ENCODE measurements at places on chromosomes 12 and 14. TPM values are rescaled to one million over a fixed set of nuclear protein-coding genes. Genes with fewer than 3 reads are reported as not detected.

DNA sequence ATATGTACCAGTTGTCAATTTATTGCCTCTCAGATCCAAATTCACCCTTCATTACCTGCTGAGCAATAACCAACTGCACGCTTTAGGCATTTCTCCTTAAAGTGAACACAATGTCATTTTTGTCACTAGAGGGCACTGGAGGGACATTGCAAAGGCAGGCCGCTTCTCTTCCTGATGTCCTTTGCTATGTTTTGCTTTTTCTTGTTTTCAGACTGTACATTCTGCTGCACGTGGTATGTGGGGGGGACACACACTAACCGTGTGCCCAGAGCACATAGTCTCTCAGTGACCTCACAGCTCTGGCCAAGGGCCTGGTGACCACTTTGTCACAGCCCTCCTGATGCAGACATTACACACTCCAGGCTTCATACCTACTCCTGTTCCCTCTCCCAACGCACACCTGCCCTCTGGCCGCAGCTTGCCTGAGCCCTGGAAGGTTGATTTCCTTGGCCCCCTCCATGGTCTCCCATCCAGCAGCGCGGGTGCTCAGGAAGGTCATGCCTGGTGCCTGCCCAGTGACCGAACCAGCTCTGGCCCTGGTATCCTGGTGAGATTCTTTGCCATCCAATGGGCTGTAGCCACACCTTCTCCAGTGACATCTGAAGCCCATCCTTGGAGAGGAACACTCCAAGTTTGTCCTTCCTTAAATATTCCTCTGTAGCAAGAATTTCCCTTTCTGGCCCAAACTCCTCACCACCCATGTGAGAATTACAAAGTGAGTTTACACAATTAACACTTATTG lies 39.9 kb downstream of the MYO1H start:
- DNase-seq, result no peak

DNA sequence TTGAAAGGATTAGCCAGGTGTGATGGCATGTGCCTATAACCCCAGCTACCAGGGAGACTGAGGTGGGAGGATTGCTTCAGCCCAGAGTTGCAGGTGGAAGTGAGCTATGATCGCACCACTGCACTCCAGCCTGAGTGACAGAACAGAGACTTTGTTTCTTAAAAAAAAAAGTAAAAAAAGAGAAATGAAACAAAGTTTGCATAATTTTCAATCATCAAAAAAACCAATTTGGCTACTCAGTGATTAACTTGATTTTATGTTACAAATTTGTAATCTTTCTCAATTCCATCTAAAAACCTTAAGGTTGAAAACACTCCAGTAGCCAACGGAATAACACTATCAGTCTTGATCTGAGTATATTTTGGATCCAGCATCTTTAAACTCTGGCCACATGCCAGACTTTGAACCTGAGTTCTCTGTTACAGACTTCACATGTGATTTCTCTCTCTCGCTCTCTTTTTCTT lies 12.6 kb upstream of the DENND5B start:
- peak; percentile 14 for DNase-seq

DNA sequence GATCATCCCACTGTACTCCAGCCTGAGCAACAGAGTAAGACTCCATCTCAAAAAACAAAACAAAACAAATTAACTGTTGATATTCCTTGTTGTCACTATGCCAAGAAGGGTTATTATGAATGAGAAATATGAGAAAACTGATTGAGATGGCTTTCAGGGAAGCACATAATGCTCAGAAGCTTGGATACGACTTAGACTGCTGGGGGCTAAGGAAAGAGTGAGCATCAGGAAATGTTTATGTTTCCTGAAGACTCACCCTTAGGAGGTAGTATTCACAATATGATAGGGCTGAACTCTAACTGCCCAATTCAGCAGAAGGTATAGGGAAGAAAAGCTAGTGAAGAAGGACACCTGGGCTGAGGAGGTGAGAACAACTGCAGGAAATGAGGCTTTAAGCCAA lies 6.3 kb downstream of the STYK1 start:
- DNase-seq, result no peak

DNA sequence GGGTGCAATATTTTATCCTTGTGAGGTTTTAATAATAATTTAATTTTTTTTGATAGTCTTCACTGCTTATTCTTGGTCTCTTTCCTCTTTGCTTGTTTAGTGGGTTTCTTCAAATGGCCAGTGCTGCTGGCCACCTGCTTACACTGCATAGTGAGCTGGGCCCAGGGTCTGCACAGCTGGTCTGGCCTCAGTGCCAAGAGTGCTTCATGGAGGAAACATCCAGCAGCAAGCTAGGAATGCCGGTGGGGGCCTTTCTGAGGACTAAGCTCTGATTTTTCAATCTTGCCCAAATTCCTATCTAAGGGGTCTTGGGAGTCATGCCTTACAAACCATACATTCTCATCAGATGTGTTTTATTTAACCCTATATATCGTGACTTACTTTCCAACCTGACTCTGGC lies 13.3 kb upstream of the BDKRB2 start:
- DNase-seq, result no peak

- DNase-seq, result no peak
These were observed 244.0 kb downstream of the SLC25A21 start for GRCh38 chr14:36928432-36928831.

DNA sequence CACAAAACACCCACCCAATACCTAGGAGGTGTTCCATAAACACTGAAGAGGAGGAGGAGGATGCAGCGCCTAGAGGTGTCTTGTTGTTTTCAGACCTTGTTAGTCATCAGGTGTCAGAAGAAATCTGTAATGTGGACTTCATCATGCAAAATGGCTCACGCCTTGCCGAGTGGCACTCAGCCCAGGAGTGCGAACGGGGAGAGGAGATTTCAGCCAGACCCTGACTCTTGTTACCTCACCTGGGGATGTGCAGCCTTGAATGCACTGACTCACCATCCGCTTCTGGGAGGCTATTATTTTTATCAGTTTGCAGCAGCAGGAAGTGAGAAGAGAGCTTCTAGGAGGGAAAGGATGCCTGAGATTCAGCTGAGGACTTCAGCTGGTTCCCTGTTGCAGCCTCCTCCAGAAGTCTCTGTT lies 48.2 kb upstream of the PLXNC1 start:
- DNase-seq, result no peak

DNA sequence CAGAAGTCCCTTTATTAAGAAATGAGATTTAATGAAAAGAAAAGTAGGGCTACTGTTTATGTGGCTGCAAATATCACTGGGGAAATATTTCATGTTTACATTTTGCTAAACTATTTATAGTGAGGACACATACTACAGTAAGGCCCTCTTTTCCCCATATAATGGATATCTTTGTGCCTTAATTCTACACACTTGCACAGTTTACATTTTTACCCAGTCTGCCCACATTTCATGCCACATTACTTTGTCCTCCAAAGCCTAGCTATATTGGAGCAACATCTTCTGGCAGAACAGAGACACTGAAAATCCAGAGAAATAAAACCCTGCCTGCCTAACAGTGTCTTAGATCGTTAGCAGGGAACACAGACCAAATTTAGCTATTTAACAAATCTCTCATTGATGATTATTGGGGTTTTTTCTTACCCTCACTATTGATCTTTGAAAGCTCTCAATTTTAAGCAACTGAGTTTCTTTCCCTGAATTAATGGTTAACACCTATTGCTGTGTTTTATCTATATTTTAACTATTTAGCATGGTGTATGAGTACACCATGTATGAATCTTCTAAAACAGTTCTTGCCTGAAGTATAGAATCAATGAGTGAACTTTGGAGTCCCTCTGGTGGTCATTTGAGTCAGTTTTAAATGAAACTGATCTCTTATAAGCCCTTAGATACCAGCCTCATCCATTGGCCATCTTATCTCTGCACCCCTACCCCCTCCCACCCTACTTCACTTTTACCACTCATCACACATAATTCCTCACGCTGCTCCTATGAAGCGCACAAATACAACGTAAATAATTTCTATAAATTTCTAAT lies 170.2 kb downstream of the BCAT1 start:
- DNase-seq, result no peak

GRCh38 chr14:99677231-99678140 lies 6.6 kb upstream of the CYP46A1 start:
- DNase-seq, result no peak

DNA sequence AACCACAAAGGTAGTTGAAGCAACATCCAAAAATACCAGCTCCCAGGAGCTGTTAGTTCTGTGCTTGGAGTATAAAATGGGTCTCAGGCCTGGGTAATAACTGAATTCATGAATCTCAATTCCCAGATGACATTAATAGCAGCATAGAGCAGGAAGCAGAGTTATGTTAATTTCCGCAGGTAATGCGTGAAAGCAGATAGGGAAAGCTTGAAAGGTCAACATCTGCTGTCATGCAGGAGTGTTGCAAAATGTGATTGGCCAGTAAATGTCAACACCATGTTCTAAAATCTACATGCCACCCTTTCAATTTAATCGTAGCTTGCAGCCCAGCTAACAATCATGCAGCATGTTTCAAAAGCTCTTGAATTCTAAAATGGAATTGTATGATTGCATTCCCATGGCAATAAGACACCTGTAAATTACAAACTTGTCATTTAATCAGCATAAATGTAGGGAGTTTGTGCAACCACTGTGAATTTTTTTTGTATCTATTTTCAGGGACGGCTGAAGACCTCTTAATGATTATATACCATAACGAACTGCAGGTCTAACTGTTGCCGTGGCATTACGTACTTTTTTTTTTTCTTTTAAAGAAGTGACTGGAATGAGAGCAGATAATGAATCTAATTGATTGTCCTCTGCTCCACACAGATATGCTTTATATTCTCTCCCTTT lies 635.8 kb upstream of the FOXG1 start:
- DNase-seq, result no peak

- no peak for DNase-seq
These were observed 141.2 kb downstream of the SYNE2 start for GRCh38 chr14:63993992-63994391.

DNA sequence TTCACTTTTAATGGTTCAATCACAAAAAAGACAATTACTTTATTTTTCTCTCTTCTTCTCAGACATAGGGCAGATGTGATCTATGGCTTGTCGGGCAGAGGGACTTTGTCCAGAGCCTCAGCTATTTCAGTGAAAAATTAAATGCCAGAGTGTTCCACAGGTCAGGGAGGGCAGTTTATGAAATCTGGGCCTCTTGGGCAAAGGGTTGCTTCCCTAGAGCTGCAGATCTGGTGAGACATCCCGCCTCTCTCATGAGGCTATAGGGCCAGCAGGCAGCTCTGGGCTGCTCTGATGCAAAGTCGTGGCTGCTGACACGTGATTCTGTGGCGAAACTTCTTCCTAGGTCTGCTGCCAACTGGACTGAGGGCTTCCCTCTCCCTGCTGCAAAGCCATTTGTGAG lies 6.0 kb downstream of the CLMN start:
- DNase-seq, result peak; percentile 81

- DNase-seq, result no peak
These were observed 187.8 kb upstream of the ARHGAP5 start for GRCh38 chr14:31889297-31889696.

DNA sequence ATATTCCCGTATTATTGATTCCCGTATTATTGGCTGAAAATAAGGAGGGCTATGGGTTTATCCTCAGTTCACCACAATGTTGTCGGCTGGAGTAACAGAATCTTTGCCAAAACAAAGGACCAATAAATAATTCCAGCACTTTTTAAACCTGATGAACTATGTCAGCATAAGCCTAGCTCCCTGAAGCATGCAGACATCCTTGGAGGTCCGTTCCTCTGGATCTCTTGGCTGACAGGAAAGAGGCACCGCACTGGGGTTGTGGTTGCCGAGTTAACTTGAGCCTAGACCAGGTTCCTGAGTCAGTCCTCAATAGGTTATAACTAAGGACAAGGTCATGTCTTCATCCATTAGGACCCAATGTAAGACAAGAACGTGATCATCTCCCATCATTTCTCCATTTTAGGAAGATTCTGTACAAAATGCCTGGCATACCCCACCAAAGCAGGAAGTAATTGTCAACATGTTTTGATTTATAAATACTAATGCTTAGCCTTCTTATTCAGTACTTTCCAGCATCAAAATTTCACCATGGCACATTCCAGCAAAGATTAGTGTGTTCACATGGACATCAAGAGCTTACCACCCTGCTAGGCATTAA lies 36.6 kb downstream of the NID2 start:
- no peak for DNase-seq

DNA sequence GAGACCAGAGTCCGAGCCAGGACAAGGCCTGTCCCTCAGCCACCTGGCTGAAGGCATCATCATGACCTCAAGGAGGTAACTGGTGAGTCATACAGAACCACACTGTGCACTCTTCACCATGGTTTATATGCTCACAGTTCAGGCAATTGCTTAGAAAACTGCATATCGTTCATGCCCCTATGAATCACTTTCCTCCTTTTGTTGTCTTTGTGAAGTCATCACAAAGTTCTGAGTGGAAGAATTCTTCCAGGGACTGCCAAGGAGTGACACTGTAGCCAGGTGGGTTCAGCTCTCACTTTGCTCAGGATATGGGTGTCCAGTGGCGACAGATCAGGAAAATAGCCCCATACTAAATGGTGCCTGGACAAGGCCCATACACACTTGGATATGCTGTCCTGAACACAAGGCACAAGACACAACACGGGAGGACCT lies 92.5 kb downstream of the DPF3 start:
- DNase-seq, result no peak

- no peak for DNase-seq
These were observed 14.7 kb downstream of the IL26 start for GRCh38 chr12:68210875-68211274.

- no peak for DNase-seq
These were observed 9.4 kb upstream of the ABCC9 start for GRCh38 chr12:21950649-21951048.

- DNase-seq, result no peak
These were observed 36.6 kb downstream of the SFSWAP start for GRCh38 chr12:131747276-131748177.

GRCh38 chr14:101823511-101824120 lies 62.1 kb downstream of the PPP2R5C start:
- peak; percentile 40 for DNase-seq

DNA sequence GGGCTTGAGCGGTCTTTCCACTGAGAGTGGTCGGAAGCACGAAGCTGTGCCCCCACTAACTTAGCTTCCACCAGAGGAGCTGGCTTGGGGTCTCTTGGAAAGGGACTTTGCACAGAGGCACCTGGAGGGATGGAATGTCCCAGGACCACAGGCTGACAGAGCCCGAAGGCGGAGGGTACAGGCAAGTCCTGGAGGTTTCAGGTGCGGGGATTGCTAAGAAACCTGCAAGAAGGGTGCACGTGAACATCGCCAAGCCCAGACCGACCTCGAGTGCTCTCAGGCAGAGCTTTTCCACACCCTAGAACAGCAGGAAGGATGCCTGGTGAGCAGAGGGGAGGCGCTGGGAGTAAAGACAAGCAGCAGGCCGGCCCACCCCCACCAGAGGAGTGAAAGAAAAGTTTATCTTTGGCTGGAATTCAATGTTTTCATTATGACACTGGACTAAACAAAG lies 61.6 kb downstream of the SERPINA3 start:
- DNase-seq, result no peak

ACOT4 gene
- total RNA-seq, result 3.4 TPM

OTOGL gene
- not detected for total RNA-seq

NRL gene
- 1.2 TPM for total RNA-seq

SRP54 gene
- total RNA-seq, result 43.4 TPM

PTPN21 gene
- total RNA-seq, result 31.8 TPM

SCN8A gene
- 4.9 TPM for total RNA-seq

MAGOHB gene
- 13.4 TPM for total RNA-seq

KRT86 gene
- total RNA-seq, result not detected

PHLDA1 gene
- total RNA-seq, result 4.9 TPM

NYNRIN gene
- total RNA-seq, result 13.2 TPM

PRH2 gene
- total RNA-seq, result not detected

LRFN5 gene
- total RNA-seq, result 1.1 TPM

SMAGP gene
- 102 TPM for total RNA-seq

GALNT9 gene
- total RNA-seq, result 0.39 TPM

HSPB8 gene
- 3.5 TPM for total RNA-seq

ABHD12B gene
- 3.9 TPM for total RNA-seq

OR4K17 gene
- not detected for total RNA-seq

ST8SIA1 gene
- total RNA-seq, result 4.9 TPM

ETFRF1 gene
- 13.6 TPM for total RNA-seq

DLGAP5 gene
- total RNA-seq, result 8.1 TPM
